ENCODE measurements at places on chromosomes 11 and 22.

- no peak for DNase-seq
Observed at GRCh38 chr11:123166071-123166559, 28.9 kb downstream of the CLMP start.

DNA sequence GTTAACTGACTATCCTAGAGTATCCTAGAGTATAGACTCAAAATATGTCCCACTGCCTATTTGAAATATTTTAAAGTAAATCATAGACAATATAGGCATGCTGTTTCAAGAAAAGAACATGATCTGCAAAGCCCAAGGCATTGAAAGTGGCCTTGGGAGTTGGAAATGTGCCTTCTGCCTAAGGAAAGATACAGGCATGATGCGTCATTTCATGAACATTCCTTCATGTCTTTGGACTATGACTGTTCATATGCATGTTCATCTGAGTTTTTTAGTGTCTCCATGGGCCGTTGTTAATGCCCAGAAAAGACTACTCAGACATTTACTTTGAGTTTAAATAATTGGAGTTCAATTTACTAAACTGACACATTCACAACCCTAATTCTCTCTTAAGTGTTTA is 69.7 kb upstream of the PRDM11 start:
- DNase-seq = no peak

GRCh38 chr11:128343135-128343514 is 244.2 kb downstream of the ETS1 start:
- no peak for DNase-seq

- no peak for DNase-seq
Observed at GRCh38 chr11:63765688-63766241, 2.8 kb downstream of the ZFTA start.

- no peak for DNase-seq
Observed at GRCh38 chr11:134522782-134523570, 110.9 kb upstream of the B3GAT1 start.

GRCh38 chr22:44307509-44308169 is 5.1 kb downstream of the SHISAL1 start:
- no peak for DNase-seq

DNA sequence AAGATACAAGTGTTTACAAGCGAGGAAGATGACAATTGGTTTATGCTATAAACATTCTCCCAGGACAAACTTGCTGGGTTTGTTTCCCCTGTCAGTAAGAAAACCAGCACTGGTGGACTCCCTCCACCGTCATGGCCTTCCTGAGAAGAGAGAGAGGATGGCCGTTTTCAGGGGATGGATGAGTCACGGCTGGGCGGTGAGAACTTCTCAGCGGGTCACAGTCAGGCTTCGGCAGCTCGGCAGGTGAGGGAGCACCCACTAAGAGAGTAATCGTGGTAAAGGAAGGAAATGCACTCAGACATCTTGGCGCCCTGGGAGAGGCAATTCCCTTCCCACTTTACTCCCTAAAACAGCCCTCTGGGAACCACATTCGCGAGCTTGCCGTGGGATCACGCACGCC is 83.9 kb downstream of the NCAM1 start:
- no peak for DNase-seq

GRCh38 chr11:119175493-119176077 is 7.1 kb downstream of the NLRX1 start:
- no peak for DNase-seq

DNA sequence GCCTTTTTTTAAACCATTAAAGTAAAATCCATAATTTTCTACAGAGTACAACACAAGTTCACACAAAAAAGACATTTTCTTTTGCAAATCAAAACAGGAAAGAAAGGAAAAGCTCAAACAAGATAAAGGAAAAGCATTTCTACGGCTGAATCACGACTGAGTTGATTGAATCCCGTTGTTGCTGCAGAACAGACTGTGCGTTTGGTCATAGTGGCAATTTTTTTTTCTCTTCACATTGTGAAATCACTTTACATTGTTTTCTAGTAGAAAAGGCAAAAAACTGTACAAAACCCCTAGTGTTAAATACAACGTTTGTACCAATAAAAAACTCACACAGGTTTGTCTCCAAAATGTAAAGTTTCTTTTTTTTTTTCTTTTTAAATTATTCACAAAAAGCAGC is 17.3 kb upstream of the RAPSN start:
- DNase-seq = no peak

- no peak for DNase-seq
Observed at GRCh38 chr11:95831198-95831883, 41.0 kb downstream of the CEP57 start.

DNA sequence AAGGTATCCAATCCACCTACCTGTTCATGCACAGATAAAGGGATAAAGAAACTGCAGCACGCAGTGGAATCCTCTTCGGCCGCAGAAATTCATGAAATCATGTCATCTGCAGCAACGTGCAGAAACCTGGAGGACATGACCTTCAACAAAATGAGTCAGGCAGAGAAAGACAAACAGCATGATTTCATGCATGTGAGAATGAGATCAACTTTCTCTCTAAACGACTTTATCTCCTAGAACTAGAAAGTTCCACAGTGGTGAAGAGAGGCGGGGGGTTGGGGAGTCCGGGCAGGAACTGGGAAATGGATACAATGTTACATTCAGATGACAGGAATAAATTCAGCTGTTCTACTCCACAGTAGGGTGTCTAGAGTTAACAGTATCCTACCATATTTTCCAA is 9.9 kb downstream of the RGL4 start:
- DNase-seq = no peak

DNA sequence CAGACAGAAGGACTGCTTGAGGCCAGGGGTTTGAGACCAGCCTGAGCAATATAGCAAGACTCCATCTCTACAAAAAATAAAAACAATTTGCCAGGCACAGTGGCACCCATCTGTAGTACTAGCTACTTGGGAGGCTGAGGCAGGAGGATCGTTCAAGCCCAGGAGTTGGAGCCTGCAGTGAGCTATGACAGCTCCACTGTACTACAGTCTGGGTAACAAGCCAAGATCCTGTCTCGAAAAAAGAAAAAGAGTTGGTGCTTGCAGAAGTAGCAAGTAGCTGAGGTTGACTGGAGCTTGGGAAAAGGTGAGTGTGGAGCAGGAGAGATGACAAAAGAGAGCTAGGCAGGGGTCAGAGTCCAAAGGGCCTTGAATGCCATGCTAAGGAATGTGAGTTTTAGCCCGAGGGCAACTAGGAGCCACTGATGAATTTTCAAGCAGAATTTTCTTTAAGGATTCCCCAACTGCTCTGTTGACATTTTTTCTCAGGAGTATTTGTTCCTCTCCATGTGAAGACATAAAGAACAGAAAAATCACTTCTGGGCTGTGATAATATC is 3.1 kb downstream of the AP1B1 start:
- DNase-seq = peak; percentile 46

- DNase-seq = no peak
Observed at GRCh38 chr22:20232781-20233180, 35.3 kb downstream of the RTN4R start.

GRCh38 chr11:76695771-76696170 is 25.2 kb upstream of the LRRC32 start:
- no peak for DNase-seq

DNA sequence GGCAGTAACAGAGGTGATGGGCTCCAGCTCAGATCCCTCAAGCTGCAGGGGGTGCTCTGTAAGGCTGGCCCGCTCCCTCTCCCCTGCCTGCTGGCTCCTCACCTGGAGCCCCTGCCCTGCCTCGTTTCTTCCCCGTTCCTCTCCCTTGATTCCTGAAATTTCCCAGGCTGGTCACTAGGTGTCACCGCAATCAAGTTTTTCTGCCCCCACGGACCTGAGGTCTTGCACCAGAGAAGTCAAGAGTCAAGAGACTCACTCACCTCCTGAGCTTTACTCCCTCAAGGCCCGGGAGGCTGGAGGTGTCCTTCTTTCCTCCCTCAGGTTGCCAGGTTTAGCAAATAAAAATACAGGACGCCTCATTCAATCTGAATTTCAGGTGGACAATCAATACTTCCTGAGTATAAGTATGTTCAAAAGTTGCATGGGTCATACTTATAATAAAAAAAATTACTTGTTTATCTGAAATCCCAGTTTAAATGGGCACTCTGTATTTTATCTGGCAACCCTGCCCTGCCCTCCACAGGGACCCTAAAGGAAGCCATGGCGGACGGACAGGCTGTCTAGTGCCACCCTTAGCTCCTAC is 69.2 kb downstream of the SCUBE1 start:
- peak; percentile 61 for DNase-seq

GRCh38 chr11:132941024-132941646 is 591.2 kb downstream of the OPCML start:
- DNase-seq = peak; percentile 10

GRCh38 chr11:107669191-107669740 is 42.6 kb downstream of the SLN start:
- no peak for DNase-seq

DNA sequence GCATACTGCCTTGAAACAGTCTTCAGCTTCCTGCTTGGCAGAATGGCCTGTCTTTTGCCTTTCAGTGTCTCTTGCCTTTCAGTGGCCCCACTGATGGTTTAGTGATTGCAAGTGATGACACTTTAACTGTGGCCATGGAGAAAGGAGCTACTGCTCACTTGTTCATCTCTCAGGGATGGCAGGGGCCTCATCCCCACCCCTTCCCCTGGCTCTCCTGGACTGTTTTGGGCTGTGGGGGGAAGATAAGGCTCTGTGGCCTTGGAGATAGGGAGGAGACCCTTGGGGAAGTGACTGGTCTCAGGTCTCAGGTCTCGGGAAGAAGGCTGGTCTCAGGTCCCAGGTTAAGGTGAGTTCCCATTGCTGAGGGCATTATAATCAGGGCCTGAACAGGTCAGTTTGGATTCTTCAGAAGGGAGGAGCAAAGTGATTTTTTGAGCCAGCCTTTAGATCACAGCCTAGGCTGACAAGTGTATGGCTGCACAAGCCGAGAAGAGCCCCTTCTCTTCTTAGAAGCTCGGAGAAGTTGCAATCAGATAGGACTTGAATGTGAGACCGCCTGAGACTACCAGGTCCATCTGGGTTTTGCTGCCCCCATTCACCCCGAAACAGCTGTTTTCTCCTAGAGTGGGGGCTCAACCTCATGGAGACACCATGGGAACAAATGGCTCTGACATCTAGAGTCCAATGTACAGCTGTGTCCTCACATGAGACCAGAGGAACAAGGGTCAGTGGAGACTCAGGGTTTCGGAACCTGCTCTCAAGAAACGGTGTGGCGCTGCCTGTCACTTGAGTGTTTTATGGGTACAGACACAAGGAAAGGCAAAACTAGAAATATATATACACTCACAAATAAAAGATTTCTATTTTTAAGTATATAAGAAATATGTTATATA is 15.9 kb upstream of the P2RY2 start:
- DNase-seq = no peak

- DNase-seq = no peak
Observed at GRCh38 chr11:112247201-112247600, 13.5 kb downstream of the PLET1 start.

GRCh38 chr11:119700536-119701346 is 28.3 kb downstream of the NECTIN1 start:
- no peak for DNase-seq

- DNase-seq = no peak
Observed at GRCh38 chr11:4682623-4683419, 14.8 kb downstream of the OR51E2 start.

DNA sequence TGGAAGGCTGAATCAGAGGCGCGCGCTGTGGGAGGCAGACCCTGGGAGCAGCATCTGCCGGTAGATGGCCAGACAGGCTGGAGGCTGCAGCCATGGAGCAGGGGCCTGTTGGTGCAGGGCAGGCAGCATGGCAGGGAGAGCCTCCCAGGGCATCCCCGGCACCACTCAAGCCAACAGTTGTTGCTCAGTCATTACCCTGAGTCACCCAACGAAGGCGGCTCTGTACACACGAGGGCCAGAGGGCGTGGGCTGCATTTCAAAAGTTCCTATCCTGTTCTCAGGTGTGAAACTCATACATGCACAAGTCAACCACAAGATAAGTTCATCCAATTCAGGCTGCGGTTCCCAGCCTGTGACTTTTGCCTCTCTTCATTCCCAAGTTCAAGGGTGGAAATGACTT is 2.6 kb downstream of the ANO1 start:
- peak; percentile 66 for DNase-seq

DNA sequence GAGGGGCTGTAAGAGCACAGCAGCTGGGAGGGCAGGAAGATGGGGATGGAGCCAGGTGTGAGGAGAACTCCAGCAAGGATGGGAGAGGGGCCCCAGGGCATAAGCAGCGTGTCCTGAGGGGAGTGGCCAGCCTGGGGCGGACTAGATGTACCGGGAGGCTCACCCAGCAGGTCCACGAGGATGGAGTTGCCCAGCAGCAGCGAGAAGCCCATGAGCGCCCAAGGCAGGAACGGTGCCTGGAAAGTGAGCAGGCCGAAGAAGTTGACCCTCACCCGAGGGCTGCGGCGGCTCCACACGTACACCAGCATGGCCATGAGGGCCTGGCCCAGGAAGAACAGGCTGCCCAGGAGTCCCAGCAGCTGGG is 1.3 kb downstream of the DERL3 start:
- DNase-seq = no peak

DNA sequence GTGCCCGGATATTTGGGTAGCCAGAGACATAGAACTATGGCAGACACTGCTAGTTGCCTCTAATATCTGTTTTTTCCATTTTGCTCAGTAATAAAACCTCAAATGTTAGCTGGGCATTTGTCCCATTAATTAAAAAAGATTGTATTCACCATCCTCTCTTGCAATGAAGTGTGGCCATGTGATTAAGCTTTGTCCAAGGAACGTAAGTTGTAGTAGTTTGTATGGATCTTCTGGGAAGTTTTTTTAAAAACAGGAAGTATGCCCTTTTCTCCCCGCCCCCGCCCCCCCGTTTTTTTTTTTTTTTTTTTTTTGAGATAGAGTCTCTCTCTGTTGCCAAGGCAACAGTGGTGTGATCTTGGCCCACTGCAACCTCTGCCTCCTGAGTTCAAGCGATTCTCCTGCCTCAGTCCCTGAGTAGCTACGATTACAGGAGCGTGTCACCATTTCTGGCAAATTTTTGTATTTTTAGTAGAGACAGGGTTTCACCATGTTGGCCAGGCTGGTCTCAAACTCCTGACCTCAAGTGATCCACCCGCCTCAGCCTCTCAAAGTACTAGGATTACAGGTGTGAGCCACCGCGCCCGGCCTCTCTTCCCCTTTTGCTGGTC is 1.7 kb upstream of the TMEM135 start:
- DNase-seq = no peak

- no peak for DNase-seq
Observed at GRCh38 chr11:115897707-115898106, 393.5 kb upstream of the CADM1 start.

GRCh38 chr22:19086896-19087295 is 35.3 kb downstream of the DGCR2 start:
- DNase-seq = no peak

DNA sequence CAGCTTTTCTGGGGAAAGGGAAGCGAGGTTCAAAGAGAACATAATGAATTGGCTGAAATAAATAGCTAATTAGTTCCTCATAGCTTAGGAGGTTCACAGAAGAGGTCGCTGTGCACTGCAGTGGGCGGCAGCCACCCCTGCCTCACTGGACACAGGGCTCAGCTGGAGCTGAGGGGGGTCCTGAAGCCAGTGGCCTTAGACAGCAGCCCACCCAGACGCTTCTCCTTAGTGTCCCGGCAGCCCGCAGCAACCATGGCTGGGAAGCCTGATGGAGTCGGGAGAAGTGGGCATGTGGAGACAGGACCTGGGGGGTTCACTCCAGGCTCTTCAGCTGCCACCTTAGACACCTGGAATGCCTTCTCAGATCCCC is 75.4 kb downstream of the TRIM29 start:
- DNase-seq = no peak

Data from LoVo (cell line).